ENCODE measurements at places on chromosomes 16 and 17.

GRCh38 chr16:87543436-87544191 is 50.8 kb upstream of the ZCCHC14 start:
- DNase-seq, result no peak

- no peak for DNase-seq
These were observed 89.9 kb downstream of the TBC1D16 start for GRCh38 chr17:79945591-79946255.

DNA sequence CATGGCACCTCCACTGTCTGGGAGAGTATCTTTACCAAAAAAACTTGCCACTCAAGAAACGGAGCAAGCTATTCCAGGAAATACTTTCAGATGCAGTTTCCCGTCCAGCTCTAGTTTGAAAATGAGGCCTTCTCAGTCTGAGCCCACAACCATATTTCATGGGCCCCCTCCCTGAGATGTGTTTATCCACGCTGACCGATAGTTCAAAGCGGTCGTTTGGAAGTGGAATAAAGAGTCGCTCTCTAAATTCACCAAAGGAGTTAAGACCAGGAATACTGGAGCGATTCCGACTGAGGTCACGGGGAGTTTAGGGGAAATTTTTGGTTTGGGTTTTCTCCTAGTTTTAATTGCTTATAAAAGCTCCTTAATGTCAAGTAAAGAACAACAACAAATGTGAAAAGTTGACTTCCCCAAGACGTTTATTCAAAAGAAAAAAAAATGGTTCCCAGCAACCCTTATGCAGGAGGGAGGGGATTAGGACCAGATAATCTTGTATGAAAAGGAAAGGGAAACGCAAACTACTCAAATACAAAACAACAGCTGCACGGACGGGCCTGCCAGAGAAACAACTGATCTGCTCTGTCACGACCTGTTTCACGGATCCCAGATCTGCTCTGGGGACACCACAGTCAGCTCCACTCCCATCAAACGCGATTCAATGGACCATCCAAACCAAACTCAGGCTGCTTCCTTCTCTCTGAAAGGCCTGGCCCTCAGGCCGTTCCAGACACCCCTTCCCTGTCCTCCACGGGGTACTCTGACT is 77.1 kb downstream of the MRM3 start:
- DNase-seq, result no peak

DNA sequence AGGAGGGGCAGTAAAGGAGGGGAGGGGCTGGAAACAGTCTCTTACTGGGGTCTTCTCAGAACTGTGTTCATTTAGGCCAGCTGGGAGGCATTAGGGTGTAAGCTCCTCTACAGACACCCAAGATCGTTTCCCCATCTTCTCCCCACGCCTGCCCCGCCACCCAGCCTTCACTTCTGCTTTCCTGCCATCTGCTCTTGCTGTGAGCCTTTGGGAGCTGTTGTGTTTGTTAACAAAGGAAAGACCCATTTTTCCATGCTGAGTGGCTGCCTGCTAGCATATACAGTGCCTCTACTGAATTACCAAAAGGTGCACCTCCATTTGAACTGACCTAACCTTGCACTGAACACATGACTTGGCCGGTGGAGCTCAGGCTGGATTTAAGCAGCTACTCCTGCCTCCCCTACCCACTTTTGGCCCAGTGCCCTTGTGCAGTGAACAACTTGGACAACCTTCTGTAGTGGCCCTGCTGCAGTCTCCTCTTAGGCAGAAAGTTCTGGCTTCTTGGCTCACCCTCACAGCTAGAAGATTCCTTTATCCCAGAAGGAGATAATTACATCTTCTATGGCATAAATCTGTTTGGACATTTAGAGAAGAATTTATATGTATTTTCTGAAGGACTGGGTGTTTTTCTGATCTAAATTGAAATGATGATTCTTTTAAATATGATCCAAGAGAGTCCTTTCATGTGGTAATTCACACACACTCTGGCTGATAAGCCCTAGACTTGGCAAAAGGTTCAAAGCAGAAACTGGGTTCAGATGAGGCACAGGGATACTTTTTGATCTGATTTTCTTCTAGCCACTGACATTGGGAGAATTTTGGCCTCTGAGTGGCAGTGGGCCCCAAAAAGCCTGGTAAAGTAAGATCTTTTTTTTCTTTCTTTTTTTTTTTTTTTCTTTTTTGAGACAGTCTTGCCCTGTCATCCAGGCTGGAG is 81.9 kb upstream of the HNF1B start:
- DNase-seq, result no peak

DNA sequence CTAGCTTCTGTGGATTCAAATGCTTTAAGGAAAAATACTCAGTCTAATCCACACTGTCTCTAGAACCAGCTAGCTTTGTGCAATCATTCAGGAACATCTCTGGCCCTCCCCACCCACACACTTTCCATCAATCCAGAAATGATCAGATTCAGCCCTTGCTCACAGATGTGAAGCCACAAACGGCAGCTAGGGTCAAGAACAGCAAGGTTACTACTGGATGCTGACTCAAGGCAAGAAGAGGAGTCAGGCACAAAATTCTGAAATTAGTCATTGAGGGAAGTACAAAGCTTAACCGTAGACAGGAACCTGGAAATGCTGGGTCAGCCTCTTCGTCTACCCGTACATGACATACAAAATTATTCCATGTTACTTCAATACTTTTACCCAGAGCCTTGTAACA is 174.6 kb downstream of the CDH13 start:
- no peak for DNase-seq

DNA sequence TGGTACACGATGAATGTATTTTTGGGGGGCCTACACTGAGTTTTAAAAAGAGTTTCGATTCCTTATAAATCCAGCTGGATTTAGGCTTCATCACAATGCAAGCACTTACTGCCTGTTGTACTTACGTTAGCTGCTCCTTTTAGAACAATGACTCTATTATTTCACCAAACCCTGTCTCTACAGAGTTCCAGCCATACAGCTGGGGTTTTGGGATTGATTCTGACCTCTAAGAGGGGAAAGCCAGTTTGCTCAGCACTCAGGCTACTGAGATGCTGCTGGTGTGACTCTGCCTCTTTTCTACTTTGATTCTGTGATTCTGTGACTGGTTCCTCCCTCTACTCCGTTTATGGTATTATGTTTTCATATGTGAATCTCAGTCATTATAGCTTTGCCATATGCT is 329.7 kb downstream of the ABCC12 start:
- no peak for DNase-seq

DNA sequence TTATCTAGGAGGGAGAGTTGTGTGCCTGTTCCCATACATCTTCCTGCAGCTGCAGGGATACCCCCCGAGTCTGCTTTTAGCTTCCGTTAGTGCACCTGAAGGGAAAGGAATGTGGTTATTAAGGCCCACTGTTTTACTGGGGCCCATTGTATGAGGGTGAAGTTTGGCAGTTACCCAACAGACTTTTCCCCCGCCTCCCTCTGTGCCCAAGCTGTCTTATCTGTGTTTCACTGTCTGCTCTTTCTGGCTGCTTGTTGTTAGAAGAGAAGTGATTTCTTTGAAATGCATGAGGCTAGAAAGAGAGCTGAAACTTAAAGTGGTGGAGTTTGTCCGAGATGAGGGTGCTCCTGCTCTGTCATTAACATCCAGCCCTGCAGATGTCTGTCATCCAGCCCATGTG is 7.4 kb upstream of the OR1A2 start:
- no peak for DNase-seq

DNA sequence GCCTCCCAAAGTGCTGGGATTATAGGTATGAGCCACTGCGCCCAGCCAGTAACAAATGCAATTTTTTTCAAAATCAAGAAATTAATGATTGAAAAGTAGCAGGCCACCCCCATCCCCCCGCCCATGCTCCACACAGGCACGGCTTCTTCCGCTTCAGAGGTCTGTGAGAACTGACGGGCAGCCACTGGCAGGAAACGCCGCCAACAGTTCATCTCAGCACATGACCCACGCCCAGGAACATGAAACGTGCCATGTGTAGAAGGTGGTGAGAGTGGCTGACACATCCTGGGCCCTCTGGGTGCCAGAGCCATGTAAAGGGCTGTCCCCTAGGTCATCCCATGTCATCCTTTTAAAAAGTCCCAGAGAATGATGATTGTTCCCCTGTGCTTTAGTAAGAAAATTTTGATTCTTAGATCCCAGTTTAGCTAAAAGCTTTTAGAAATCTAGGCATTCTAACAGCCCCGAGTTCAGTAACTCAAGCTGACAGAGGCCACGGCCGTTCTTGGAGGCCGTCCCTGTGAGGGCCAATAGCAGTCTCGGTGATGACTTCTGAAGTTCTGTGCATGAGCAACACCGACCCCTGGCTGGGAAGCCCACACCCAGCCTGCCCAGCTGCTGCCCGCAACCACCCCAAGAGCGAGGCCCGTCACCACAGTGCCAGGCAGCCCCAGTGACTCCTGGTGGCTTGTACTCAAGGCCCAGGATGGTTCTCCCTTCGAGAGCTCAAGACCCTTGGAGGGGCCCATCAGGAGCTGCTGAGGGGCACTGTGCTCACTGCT is 52.1 kb downstream of the KLHDC4 start:
- no peak for DNase-seq

Measured in AG04450 (cell line).